Naive B cell (primary cell): ENCODE measurements at places on chromosomes 3 and 15. TPM values are rescaled to one million over a fixed set of nuclear protein-coding genes. Genes with fewer than 3 reads are reported as not detected.

- no peak for DNase-seq
These were observed 40.0 kb upstream of the FAM3D start for GRCh38 chr3:58706395-58707167.

GNAI2 gene
- 523 TPM for polyA plus RNA-seq

CDCP1 gene
- polyA plus RNA-seq, result not detected

MKRN3 gene
- polyA plus RNA-seq, result not detected

DNA sequence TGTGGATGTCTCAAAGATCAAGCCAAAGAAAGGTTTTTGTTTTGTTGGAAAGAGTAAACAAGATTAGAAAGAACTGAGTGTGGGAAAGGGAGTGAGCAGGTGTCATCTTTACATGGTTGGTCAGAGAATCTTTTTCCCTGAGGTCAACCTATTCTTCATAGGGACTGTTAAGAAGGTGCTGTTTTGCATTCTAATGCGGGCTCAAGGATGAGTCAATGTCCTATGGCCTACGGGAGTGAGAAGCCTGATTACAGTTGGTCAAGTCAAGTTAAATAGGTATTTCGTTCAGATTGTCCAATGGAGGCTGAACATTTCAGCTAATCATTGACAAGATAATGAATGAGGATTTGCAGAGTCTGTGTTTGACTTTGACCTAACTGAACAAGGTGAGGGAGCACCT, 491.2 kb upstream of the PDZRN3 start:
- DNase-seq, result no peak

- no peak for DNase-seq
These were observed 60.2 kb downstream of the MAP3K13 start for GRCh38 chr3:185423178-185423577.

DNA sequence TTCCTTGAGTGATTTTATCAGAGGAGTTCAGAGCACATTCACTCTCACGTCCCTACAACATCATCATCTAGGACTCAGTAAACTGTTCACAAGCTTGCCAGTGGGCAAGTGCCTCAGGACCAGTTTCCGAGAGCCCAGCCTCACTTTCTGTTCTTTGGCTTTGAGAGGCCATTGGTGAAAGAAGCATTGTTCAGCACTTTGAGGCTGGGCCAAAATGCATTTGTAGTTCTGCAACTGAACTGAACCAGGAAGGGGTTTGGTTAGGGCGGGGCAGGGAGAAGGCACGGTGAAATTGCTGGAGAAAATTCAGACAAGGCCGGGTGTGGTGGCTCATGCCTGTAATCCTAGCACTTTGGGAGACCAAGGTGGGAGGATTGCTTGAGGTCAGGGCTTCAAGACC, 222.1 kb upstream of the CHRM5 start:
- DNase-seq, result no peak

TEX55 gene
- polyA plus RNA-seq, result not detected

DNA sequence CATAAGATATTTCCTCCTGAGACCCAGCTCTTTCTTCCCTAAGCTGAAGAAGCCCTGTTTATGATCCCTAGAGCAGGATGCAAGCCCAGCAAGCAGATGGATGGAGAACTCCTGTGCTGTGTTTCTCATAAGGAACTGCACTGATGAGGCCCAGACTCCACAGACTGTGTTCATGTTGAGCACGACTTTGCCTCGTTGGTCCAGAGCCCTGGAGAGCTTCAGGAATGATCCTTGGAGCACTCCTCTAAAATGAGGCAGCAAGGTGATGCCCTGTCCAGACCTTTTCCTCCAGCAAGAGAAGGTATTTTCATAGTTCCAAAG, 83.8 kb downstream of the MYLK start:
- no peak for DNase-seq

DNA sequence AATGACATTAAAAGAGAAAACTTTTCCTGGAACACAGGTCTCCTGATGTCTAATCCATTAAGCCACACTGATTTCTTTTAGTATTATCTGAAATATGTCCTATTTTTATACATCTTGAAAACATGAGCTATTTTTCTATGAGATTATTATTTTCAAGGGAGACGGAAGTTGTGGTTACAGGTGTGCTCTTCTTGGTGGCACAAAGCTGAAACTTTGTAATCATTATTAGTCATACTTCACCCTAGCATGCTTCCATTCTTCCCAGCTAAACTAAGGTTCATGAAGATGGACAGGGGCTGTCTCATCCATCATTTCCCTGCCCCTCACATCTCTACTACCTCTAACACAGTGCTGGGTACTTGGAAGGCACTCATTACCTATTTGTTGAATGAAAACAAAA, 85.6 kb upstream of the POU1F1 start:
- DNase-seq, result no peak

GRCh38 chr3:39423436-39423970, 17.0 kb downstream of the RPSA start:
- no peak for DNase-seq

GRCh38 chr15:75112848-75113492, 88.7 kb upstream of the C15orf39 start:
- peak; percentile 40 for DNase-seq

PLD1 gene
- not detected for polyA plus RNA-seq

GRCh38 chr3:195440379-195440778, 2.4 kb downstream of the ACAP2 start:
- no peak for DNase-seq

KCNMB3 gene
- polyA plus RNA-seq, result not detected

- DNase-seq, result no peak
These were observed 165.7 kb downstream of the GAP43 start for GRCh38 chr3:115788921-115789470.

DNA sequence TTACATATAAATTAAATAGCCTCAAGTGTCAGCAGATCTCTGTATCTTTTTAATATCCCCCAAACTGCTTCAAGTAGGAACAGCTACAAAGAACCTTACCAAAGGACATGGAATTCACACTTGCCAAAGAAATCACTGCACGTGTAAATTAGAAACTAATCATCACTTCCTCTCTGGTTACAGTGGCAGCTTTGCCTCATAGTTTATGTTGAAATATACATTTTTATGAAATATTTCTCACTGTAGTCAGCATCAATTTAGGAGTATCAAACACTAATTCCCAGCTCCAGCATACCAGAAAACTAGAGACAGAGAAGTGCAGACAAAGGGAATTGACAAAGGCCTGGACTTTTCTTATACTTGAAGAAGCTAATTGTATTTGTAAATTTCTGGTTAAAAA, 260.9 kb downstream of the TIGIT start:
- DNase-seq, result no peak

GRCh38 chr15:66164788-66165187, 88.8 kb downstream of the MEGF11 start:
- DNase-seq, result no peak

DNA sequence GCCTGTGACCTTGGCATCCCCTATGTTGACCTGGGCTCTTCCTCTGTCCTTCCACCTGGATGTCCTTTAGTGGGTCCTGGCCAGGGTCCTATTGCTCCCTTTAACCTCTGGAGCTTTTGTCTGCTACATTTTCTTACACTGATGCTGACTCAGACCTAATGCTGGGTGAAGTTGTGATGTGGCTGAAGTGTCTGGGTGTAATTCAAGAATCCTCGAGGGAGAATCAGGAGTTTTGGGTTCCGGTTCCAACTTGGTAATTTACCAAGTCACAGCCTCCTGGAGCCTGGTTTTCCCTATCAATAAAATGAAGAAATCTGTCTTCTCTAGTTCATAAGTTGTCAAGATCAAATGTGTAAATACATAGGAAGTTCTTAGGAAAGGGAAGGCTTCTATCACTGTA, 25.6 kb downstream of the CEP19 start:
- DNase-seq, result no peak

- no peak for DNase-seq
These were observed 14.9 kb upstream of the DNAAF4 start for GRCh38 chr15:55522742-55523450.

ITGA11 gene
- polyA plus RNA-seq, result 0.04 TPM

NOX5 gene
- not detected for polyA plus RNA-seq

PRICKLE2 gene
- not detected for polyA plus RNA-seq

DNA sequence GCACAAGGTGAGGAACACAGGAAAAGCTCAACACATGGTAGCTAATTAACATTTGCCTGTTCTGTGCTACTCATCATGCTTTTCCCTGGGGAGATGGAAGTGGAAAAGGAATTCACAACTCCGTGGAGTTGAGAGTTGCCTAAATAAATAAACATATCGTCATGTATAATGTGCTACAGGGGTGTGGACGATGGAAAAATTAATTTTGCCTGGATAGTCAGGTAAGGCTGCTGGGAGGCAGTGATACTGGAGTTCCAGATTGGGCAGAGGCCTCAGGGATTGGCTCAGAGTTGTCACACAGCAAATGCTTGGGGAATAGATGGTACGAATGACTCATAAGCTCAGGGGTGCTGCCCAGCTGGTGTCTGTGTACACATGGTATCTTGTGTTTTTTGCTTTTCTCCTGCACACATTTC, 3.1 kb upstream of the ABHD6 start:
- DNase-seq, result no peak

MASP1 gene
- polyA plus RNA-seq, result not detected

GRCh38 chr3:101065962-101066361, 72.7 kb upstream of the ABI3BP start:
- no peak for DNase-seq

- DNase-seq, result no peak
These were observed 311.5 kb downstream of the CACNA2D3 start for GRCh38 chr3:54433846-54434245.

- DNase-seq, result peak; percentile 44
These were observed 11.4 kb upstream of the CSPG4 start for GRCh38 chr15:75723847-75724660.

RAB8B gene
- polyA plus RNA-seq, result 41.2 TPM

- DNase-seq, result no peak
These were observed 323.4 kb upstream of the GOLIM4 start for GRCh38 chr3:168419091-168419490.

RAP2B gene
- 5.4 TPM for polyA plus RNA-seq
